ENCODE measurements at places on chromosomes 2 and 18.

DNA sequence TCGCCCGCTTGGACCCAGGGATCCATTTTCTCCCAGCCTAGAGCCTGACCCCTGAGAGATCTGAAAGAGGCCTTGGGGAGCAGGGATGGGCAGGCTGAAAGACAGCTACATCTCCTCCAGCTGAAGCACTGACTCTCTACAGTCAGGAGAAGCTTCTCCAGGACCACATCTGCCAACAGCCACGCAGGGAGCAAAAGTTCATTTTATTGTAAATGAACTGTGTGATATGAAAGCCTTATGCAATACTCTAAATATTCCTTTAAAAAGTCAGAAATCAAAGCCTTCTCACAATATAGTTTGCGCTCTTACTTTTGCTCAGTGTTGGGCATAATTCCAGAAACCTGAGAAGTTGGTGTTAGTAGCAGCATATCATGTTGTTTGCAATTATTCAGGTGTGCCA, 428.9 kb upstream of the RAB6C start:
- DNase-seq = no peak

DNA sequence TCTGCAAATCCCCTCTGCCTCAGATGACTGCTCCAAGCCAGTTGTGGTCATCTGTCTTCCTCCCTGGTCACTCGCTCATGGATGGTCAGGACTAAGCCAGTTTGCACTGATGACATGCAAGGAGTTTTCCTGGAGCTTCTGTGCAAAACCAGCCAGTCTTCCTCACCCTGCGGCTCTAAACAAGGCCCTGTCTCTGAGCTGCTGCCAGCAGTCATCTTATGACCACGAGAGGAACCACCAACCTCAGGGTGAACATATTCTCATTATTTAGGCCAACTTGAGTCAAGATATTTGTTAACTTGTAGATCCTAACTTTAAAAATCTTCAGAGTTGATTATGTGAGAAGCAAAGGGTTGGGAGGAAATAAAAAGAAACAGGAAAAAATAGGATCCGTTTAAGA, 119.9 kb upstream of the CAB39 start:
- no peak for DNase-seq

- no peak for DNase-seq
These were observed 715.7 kb upstream of the NXPH2 start for GRCh38 chr2:139495851-139496250.

DNA sequence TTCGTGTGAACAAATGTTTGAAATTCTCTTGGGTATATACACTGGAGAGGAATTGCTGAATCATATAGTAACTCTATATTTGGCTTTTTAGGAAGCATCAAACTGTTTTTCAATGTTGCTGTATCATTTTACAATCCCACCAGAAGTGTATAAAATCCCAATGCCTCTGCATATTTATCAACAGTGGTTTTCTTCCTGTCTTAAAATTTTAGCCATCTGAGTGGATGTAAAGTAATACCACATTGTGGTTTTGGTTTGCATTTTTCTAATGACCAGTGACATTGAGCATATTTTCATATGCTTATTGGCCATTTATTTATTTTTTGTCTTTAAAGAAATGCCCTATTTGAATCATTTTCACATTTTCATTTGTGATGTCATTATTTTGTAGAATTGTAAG, 22.8 kb upstream of the LRP1B start:
- DNase-seq = no peak

GRCh38 chr2:226916669-226917068, 80.8 kb downstream of the RHBDD1 start:
- DNase-seq = no peak

DNA sequence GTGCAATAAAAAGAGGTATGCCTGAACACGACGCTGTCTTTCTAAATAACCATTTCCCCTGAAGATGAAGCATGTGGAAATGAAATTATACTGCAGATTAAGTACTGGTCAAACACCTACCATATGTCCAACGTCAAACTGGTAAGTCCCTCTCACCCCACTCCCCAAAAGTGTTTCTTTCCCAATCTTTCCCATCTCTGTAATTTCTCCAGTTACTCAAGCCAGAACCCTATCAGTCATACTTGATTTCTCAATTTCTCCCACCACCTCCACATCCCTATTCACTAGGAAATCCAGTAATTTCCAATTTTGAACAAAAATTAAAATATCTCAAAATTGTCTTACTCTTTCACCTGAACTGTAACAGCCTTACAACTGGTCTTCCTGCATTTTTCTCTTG, 29.2 kb downstream of the HDHD2 start:
- no peak for DNase-seq

GRCh38 chr18:3823073-3823472, 373.1 kb downstream of the TGIF1 start:
- DNase-seq = no peak

GRCh38 chr2:230441227-230441897, 25.4 kb downstream of the SP100 start:
- peak; percentile 20 for DNase-seq

- no peak for DNase-seq
These were observed 8.9 kb upstream of the GALM start for GRCh38 chr2:38656866-38657480.

DNA sequence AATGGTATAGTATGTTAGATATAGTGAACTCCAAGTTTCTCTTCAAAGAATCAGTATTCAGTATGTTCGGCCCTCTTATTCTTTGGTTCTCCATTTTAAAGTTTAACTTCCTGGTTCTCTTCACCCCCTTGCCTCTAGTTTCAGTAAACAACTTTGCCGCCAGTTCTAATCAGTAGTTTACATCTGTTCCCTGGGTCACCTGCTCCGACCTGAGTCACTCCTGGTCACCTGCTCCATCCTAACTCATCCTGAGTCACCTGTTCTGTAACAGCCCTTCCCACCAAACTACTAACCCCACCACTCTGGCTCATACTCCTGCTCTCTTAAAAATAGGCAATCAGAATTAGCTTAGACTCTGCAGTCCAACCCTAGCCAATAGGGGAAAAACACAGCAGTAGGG, 23.7 kb upstream of the TEX51 start:
- DNase-seq = no peak

GRCh38 chr18:8709248-8710059, 4.1 kb downstream of the MTCL1 start:
- DNase-seq = no peak

- no peak for DNase-seq
These were observed 822 bp downstream of the PSMG2 start for GRCh38 chr18:12703664-12704063.

GRCh38 chr2:1992280-1992679, 248.0 kb upstream of the PXDN start:
- no peak for DNase-seq

GRCh38 chr2:69034845-69035244, 21.9 kb downstream of the ANTXR1 start:
- DNase-seq = no peak

GRCh38 chr2:48560546-48561209, 30.7 kb downstream of the STON1 start:
- DNase-seq = no peak

DNA sequence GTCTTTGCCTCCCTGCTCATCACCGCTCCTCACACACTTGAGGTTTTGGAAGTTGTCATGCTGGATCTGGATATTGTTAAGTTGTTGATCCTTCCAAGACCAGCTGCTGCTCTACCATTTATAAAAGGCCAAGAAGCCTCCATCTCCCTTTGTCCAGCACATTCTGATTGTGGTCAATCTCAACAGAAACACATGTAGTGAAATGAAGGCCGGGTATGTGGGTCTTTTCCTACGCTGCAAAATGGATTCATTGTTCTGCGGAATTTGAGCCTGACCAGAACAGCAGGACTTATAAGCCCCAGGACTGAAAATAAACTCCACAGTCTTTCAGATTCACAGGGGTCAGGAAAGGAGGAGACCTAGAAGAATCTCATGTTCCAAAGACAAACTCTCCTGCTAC, 238.4 kb downstream of the CMPK2 start:
- no peak for DNase-seq

DNA sequence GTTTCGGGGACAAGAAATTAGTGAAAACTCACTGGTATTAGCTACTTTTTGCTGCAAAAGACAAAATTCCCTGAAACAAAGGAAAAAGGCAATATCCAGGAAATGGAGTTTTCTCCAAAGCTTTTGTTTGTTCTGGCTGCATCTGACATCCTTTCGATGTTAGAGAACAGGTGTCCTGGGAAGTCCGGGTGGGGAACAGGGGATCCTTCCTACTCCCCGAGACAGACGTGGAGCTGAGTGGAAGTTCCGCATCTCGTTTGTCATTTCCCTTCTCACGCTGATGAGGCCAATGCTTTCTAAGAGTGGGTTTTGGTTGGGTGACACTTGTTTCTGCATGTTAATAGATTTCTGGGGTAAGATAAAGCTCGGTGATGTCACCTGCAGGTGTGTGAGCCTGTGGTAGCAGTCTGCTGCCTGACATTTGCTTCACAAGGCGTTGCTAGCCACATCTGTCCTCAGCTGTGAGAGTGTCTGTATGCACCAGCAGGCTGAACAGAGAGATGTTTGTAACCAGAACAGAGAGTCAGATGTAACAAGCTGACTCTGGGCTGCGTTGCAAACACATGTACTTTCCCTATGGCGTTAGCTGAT, 125.9 kb downstream of the ACOXL start:
- peak; percentile 44 for DNase-seq

GRCh38 chr2:234991793-234992192, 40.0 kb downstream of the SH3BP4 start:
- no peak for DNase-seq

DNA sequence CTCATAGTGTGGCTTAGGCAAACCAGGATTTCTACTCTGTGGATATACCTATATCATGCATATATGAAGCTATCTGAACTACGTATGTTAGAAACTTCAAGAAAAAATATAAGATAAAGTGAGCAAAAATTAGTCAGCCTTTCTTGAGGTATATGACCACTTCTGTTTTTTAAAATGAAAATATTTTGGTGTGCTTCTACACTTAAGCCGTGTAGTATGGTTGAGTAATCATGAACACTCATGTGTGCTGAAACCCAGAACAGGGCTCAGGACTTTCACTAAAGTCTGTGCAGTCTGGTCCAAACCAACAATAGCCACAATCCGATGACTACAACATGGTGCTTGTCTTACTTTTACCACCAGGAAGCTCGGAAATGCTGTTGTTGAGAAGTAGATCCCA, 48.9 kb upstream of the TMEM177 start:
- DNase-seq = no peak

GRCh38 chr2:28399289-28399688, 6.6 kb downstream of the FOSL2 start:
- no peak for DNase-seq

DNA sequence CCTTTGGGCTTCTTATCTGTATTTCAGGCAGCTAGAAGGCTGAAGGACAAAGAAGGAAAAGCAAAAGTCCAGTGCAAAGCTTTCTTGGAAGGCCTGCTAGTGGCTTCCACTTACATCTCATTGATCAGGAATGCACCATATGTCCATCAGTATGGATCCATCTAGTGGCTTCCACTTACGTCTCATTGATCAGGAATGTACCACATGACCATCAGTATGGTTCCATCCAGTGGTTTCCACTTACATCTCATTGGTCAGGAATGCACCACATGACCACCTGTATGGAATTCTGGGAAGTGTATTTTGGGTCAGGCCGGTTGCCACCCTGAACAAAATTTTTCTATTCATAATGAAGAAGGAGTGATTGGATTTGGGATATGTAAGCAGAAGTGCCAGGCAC, 70.6 kb downstream of the LYPD6 start:
- DNase-seq = no peak

- DNase-seq = peak; percentile 79
These were observed at the start of gene STAMBP for GRCh38 chr2:73828818-73829570. Gene STAMBP (plus strand): TSS chr2:73828961. CDS start chr2:73830857, 1,896 bp downstream.

DNA sequence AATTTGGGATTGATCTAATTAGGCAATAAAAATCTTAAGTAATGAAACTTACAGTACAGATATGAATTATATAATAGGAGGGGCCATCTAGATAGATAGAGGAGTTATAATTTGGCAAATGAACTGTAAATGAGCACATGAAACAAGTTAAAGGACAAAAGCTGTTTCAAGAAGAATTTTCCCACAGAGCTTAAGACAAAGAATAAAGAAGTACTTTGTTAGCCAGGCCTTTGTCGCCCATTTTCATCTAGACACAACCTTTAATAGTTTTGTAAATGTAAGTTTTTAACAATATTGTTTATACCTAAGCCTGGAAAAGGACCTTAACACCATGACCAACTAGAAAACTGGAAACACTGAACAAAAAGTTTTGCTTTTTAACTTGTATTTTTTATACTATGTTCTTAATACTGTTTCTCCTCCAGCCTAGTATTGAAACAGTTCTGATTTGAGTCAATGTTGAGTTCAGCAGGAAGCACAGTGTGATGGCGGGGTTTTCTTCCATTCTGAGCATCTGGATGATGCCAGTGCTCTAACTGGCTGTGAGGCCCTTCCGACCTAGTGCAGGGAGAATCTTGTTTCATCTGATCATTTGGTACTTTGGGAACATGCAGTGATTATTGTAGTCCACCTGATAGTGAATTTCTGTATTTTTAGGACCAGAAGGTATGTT, 37.6 kb downstream of the FARP2 start:
- DNase-seq = no peak

- no peak for DNase-seq
These were observed 112.1 kb downstream of the MBD2 start for GRCh38 chr18:54112356-54112755.

GRCh38 chr2:71609441-71609840, 156.1 kb downstream of the DYSF start:
- DNase-seq = no peak

GRCh38 chr2:182597570-182598295, 118.3 kb upstream of the DNAJC10 start:
- DNase-seq = no peak

DNA sequence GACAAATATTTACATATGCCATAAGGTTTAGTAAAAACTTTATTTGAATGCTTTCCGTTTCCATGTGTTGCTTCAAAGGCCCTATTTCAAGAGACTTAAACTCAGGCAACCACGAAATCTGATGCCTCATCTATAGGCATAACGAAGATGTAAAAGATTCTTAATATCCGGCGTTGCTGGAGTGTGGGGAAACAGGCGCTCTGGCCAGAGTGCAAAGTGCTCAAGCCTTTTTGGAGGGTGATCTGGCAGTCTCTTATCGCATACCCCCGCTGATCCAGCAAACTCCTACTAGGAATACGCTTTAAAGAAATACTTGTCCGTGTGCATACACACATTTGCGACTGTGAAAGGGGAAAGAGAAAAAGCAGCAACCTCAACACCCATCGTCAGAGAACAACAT, 108.8 kb downstream of the NOL10 start:
- DNase-seq = no peak

DNA sequence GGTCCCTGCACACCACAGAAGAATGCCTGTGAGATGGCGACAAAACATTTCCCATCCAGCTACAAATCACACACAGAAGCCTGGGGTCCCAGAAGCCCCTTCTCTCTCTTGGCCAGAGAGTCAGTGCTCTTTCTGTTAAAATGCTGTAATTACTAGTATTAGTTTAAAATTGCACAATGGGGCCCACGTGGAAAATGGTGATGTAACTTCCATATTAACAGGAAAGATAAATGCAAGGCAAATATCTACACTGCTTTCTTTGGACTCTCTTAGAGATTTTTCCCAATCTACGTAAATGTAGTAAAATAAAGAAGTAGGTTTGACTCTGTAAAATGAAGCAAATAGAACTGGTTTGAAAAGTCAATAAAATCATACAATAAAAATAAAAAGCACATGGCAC, 113.9 kb upstream of the TFCP2L1 start:
- DNase-seq = no peak
